ENCODE measurements at places on chromosomes 16 and 17. TPM values are rescaled to one million over a fixed set of nuclear protein-coding genes. Genes with fewer than 3 reads are reported as not detected.

GPR139 gene
- not detected for total RNA-seq

CMC2 gene
- 86.6 TPM for total RNA-seq

CAMTA2 gene
- total RNA-seq = 59.9 TPM

SRCIN1 gene
- total RNA-seq = 0.26 TPM

CMTM1 gene
- 3.3 TPM for total RNA-seq

VTN gene
- 0.90 TPM for total RNA-seq

NPIPA8 gene
- 63.0 TPM for total RNA-seq

PITPNC1 gene
- total RNA-seq = 72.9 TPM

ABCA3 gene
- total RNA-seq = 10.5 TPM

AHSP gene
- not detected for total RNA-seq

C16orf95 gene
- total RNA-seq = 2.6 TPM

PMFBP1 gene
- 3.4 TPM for total RNA-seq

XPO6 gene
- 310 TPM for total RNA-seq

CDYL2 gene
- 17.0 TPM for total RNA-seq

CCL7 gene
- total RNA-seq = not detected

MYH13 gene
- total RNA-seq = not detected

RHBDF1 gene
- 0.75 TPM for total RNA-seq

HAS3 gene
- total RNA-seq = 3.5 TPM

KCNG4 gene
- not detected for total RNA-seq

BIRC5 gene
- 0.44 TPM for total RNA-seq

SGCA gene
- not detected for total RNA-seq

ITGA2B gene
- 8.9 TPM for total RNA-seq

TBX6 gene
- 0.65 TPM for total RNA-seq

SLC16A13 gene
- total RNA-seq = 3.3 TPM

TBC1D3K gene
- total RNA-seq = not detected

OR3A3 gene
- not detected for total RNA-seq

CD300LB gene
- total RNA-seq = 0.34 TPM

HIGD1B gene
- not detected for total RNA-seq

UTS2R gene
- not detected for total RNA-seq

ITGA3 gene
- total RNA-seq = 8.0 TPM
